ENCODE measurements at places on chromosomes 16 and 17. TPM values are rescaled to one million over a fixed set of nuclear protein-coding genes. Genes with fewer than 3 reads are reported as not detected.

- peak; percentile 88 for DNase-seq
Measured at GRCh38 chr16:15041271-15042004, 14.4 kb downstream of the NTAN1 start.

DNA sequence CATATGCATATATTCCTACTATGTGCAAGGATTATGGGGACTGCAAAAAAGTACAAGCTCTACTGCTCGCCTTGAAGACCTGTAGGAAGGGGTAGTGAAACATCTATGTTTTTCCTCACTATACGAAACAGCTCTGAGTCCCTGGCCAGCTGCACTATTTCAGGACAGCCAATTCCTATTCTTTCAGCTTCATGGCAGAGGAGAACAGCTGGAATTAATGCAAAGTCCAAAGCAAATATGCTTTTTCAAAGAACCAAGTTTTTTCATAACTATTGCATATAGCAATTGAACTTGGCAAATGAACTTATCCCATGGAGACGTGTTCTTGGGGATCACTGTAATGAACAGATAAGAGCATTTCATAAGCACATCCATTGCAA is 122.3 kb downstream of the SPACA3 start:
- no peak for DNase-seq

GRCh38 chr16:63415014-63415413 is 1378.8 kb upstream of the CDH8 start:
- DNase-seq, result no peak

- DNase-seq, result no peak
Measured at GRCh38 chr17:28792877-28793661, 49.3 kb downstream of the TRAF4 start.

GRCh38 chr16:68470461-68471150 is 22.3 kb upstream of the SMPD3 start:
- DNase-seq, result no peak

DNA sequence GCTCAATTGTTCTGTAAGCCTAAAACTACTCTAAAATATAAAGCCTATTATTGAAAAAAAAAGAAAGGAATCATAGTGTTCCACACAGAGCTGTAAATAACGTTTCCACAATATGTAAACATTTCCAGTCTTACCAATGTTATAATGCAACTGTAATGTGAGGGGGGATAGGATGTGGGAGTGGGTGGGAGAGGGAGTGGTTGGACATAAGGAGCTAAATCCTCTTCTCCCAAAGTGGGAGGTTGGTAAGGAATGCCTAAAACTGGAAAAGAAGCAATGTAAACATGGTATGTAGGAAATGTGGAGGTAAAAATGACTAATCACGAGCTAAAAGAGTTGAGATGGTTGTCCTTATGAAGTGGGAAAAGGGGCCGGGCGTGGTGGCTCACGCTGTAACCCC is 17.6 kb upstream of the SBK1 start:
- DNase-seq, result no peak

DNA sequence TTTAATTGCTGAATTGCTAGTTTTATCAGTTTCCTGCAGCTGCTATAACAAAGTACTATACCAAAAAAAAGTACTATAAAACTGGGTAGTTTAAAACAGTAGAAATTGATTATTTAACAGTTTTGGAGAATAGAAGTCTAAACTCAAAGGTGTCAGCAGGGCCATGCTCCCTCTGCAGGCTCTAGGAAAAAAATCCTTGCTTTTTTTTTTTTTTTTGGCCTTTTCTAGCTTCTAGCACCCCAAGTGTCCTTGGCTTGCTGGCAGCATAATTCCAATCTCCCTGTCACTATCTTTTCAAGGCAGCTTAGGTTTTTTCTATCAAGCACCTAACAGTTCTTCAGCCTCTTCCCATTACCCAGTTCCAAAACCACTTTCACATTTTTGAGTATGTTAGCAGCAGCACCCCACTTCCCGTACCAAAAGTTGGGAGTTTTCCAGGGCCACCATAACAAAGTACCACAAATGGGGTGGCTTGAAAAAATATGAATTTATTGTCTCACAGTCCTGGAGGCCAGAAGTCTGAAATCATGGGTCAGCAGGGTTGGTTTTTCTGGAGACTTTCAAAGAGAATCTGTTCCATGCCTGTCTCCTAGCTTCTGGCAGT is 37.4 kb downstream of the BPTF start:
- no peak for DNase-seq

Gene UQCRC2
- 554 TPM for total RNA-seq
